ENCODE measurements at places on chromosomes 5 and 9.

DNA sequence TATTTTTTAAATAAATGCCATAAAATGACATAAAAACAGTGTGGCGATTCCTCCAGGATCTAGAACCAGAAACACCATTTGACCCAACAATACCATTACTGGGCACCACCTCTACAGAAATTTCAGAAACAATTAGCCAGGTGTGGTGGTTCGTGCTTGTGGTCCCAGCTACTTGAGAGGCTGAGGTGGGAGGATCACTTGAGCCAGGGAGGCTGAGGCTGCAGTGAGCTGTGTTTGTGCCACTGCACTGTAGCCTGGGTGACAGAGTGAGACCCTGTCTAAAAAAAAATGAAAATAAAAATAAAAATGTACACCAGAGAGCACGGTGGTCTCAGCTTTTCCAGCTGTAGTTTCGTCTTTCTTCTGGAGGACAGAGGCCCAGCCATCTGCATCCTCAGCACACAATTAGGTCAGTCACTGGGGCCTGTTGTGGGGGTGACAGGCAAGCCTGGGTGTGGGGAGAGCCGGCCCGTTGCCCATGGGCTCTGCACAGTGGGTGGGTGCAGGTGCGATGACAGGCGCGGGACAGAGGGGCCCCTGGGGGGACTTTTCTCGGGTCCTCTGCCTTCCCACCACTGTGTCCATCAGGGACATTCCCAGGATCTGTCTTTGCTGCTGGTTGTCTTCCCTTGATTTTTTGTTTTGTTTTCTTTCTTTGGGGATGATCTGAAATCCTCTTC is 9.8 kb downstream of the COL5A1 start:
- DNase-seq, result no peak

DNA sequence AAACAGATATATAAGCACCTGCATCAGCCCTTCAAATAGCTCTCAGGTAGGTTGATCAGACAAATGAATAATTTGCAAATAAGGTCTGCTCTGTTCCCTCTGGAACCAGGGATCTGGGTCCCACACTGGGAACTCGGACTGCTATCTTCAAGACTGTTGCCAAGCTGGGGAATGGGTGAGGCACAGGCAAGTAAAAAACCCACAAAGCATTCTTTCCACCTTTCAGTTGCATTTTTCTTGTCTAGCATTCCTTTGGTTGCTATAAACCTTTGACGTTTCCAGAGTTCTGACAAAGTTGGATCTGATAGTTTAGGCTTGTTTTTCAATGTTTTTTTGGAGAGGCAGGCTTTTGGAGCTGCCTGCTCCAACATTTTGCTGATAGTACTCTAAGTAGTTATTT is 20.1 kb downstream of the FBXL17 start:
- DNase-seq, result no peak

DNA sequence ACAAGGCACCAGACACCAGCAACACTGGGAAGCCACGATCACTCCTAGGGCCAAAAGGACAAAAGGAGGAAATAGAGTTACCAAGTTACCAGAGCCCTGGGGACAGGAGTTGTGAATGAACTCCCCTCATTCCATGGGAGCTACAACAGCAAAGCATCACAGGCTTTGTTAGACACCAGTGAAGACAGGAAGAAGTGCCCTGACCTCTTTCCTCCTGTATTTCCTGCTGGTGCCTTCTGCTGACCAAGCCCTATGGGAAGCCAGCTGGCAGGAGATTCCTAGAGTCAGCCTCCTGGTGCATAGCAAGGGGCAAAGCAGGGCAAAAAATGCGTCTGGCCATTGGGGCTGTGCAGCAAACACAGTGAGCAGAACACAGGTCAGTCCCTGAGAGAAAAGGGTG is 374.7 kb downstream of the ZSWIM6 start:
- no peak for DNase-seq

GRCh38 chr5:159825551-159826051 is 90.7 kb upstream of the ADRA1B start:
- DNase-seq, result no peak

DNA sequence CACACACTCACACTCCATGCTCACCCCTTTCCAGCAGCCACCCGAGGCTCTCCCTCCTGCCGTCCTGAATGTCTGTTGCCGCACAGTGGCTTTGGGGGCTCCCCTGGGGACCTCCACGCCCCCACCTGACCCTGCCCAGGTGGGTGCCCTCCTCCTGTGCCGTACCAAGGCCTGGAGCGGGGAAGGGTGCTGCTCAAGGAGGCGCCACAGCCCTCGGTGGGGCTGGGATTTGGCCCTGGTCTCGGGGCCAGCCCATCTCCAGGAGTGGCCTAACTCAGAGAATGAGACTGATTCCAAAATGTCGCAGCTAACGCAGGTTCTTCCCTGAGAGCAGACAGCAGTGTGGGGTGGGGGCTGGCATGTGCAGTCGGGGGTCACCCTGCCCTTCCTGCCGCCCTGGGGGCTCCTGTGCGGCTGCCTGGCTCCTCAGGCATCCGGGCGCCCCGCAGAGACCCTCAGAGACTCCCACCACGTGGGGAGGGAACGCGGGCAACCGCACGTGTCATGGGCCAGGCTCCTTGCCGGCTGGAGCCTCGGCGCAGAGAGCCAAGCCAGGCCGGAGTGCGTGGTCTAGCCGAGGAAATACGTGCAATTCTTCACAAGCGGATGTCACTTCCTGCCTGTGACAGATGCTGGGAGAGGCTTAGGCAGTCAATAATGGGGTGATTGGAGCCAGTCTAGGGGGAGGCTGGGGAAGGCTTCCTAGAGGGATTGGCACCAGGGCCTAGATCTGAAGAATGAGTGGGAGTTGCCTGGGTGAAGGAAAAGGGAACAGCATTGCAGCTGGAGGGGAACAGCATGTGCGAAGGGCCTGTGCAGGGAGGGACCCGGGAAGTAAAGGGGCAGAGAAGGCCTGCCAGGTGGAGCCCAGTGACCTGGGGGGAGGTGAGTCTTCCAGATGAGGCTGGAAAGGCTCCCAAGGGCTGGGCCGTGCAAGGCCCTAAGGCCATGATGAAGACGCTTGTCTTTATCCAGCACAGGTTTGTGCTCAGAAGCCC is 44.1 kb downstream of the C9orf50 start:
- no peak for DNase-seq

DNA sequence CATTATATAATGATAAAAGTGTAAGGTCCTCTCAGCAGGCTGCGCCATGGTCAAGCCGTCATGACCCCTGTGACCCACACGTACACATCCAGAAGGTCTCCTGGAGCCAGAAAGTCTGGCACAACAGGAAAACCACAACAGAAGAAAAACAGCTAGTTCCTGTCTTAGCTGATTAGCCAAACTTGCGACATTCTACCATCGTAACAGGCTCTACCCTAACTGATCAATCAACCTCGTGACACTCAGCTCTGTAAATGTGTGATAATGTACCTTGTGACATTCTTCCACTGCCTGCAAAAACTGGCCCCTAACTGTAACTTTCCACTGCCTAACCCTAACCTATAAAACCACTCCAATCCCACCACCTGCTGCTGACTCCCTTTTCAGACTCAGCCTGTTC is 316.4 kb upstream of the TUSC1 start:
- no peak for DNase-seq

GRCh38 chr9:106025453-106025852 is 331.1 kb downstream of the TMEM38B start:
- no peak for DNase-seq

- DNase-seq, result no peak
Measured at GRCh38 chr9:124429530-124429867, 14.3 kb upstream of the PSMB7 start.

DNA sequence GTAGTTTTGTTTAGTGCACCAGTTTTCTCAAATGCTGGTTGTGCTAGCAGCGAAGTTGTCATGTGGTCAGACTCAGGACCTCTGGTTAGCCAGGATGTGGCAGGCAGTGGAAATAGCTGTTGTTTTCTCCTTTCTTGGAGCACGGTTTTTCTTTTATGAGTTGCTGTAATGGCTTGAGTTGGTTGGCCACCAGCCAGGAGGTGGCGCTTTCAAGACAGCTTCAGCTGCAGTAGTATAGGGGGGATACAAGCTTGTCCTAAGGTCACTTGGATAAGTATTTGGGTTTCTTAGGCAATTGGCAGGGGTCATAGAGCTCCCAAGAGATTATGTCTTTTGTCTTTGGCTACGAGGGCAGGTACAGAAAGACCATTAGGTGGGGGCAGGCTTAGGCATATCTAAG is 274.2 kb upstream of the TARS1 start:
- DNase-seq, result no peak

DNA sequence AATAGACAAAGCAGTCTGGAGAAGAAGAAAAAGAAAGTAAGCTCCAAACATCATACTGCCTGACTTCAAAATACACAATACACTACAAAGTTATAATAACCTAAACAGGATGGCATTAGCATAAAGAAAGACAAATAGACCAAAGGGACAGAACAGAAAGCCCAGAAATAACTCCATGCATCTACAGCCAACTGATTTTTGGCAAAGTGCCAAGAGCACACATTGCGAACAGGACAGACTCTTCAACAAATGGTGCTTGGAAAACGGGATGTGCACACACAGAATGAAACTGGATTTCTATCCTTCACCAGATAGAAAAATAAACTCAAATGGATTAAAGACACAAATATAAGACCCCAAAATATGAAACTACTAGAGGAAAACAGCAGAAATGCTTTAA is 66.6 kb upstream of the SPATA31E1 start:
- DNase-seq, result no peak

- no peak for DNase-seq
Measured at GRCh38 chr5:38468202-38468673, 88.2 kb downstream of the LIFR start.

DNA sequence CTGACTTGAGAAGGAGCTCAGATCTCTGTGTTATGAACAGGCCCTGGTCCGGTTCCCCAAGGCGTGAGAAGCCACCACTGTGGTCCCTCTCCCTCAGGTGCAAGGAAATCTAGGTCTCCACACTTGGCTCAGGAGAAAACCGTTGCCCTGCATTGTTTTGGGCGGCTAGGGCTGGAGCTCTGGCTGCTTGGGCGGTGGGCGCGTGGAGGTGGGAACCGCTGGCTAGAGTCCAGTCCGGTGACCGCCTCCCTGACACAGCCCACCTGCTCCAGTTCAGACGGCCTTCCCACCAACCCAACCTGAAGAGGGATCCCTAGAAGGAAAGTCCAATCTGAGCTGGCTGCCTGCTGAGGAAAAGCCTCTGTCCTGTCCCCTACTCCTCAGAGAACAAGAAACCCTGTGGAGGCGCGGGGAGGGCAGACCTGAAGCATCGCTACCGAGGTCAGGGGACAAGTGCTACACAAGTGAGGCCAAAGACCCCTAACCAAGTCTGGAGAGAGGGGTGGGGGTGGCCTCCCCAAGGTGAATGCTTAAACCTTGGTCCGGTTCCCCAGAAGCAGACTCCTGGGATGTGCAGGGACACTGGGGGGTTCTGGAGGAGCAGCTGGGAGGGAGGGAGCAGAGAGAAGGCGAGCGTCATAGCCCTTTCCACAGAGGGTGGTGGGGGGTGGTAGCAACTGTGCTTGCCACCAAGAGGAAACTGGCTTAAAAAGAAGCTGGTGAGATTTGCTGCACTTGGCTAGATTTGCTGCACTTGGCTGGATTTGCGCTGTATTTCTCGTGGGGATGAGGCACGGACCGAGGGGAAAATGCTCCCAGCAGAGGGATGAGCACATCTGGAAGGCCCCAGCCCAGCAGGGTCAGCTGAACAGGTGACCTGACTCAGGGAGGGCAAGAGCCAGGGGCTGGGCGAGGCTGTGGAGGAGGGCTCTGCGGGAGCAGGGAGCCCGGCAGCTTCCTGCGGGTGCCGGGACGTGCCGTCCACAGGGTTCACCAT is 65.2 kb downstream of the RAPGEF1 start:
- no peak for DNase-seq
